ENCODE measurements at places on chromosomes 4 and X. TPM values are rescaled to one million over a fixed set of nuclear protein-coding genes. Genes with fewer than 3 reads are reported as not detected.

Gene ADH1B
- polyA plus RNA-seq, result 25.9 TPM

Gene FGF5
- 0.03 TPM for polyA plus RNA-seq

Gene RHOXF2B
- polyA plus RNA-seq, result 0.08 TPM

Gene FRAS1
- polyA plus RNA-seq, result 75.6 TPM

Gene SORBS2
- 80.9 TPM for polyA plus RNA-seq

Gene FGD1
- polyA plus RNA-seq, result 18.7 TPM

Gene TRPC5OS
- 0.12 TPM for polyA plus RNA-seq

Gene TREX2
- polyA plus RNA-seq, result 0.37 TPM

Gene PDGFC
- polyA plus RNA-seq, result 67.8 TPM

Gene SRPX
- 19.3 TPM for polyA plus RNA-seq

Gene ODAPH
- polyA plus RNA-seq, result 0.10 TPM
